ENCODE measurements at places on chromosomes 3 and 15. TPM values are rescaled to one million over a fixed set of nuclear protein-coding genes. Genes with fewer than 3 reads are reported as not detected.

The SH2D7 gene
- not detected for total RNA-seq

The DOCK3 gene
- total RNA-seq, result under 0.01 TPM

The HYKK gene
- total RNA-seq, result 9.4 TPM

The MESP2 gene
- total RNA-seq, result 2.0 TPM

The EXD1 gene
- not detected for total RNA-seq

The GOLGA8S gene
- not detected for total RNA-seq

The FRMD4B gene
- total RNA-seq, result 3.0 TPM

The SUSD5 gene
- total RNA-seq, result 8.1 TPM

The OPA1 gene
- total RNA-seq, result 44.4 TPM

The NUP210 gene
- total RNA-seq, result not detected

The IL5RA gene
- total RNA-seq, result not detected

The SI gene
- not detected for total RNA-seq

All from epithelial cell of alveolus of lung (primary cell).